ENCODE measurements at places on chromosomes 2 and 18. TPM values are rescaled to one million over a fixed set of nuclear protein-coding genes. Genes with fewer than 3 reads are reported as not detected.

FN1 gene
- 143 TPM for total RNA-seq

DNA sequence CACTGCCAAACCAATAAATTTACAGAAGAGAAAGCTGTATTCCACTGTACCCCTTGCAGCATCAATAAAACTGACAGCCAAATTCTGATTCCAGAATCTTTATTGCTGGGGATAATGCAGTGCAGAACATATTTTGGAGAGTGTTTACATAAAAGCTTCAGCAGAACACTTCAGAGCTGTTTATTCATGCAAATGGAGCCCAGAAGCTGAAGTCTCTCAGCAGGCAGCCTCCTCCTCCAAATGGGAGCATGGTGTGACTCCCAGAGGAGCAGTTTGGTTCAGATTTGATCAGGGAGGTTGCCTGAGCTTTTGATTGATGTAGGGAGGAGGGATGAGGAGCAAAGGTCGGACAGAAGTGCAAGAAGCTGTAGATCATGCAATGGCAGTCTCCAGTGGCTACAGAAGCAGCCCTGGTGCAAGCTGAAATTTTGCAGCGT, 22.4 kb downstream of the LHCGR start:
- H3K4me1 ChIP-seq, result no peaks in the 10 kb centered on the region
- H3K4me3 ChIP-seq, result no peak overlapping the region
- H3K36me3 ChIP-seq, result no peaks in the 10 kb centered on the region
- DNase-seq, result no peak
- H3K27me3 ChIP-seq, result no peaks in the 10 kb centered on the region

GRCh38 chr2:197161774-197162173, 148.8 kb downstream of the ANKRD44 start:
- H3K4me3 ChIP-seq, result no peak overlapping the region
- H3K4me1 ChIP-seq, result no peaks in the 10 kb centered on the region
- no peaks in the 10 kb centered on the region for H3K27me3 ChIP-seq

GRCh38 chr18:9914584-9915290, 921 bp downstream of the VAPA start:
- peaks cover 3% of the 10 kb centered on the region for H3K4me1 ChIP-seq
- H3K36me3 ChIP-seq, result no peaks in the 10 kb centered on the region
- H3K4me3 ChIP-seq, result peak overlapping the region; percentile 98
- no peaks in the 10 kb centered on the region for H3K27me3 ChIP-seq

ARHGEF4 gene
- total RNA-seq, result not detected

- no peak for DNase-seq
- peaks cover 13% of the 10 kb centered on the region for H3K4me1 ChIP-seq
- H3K27me3 ChIP-seq, result no peaks in the 10 kb centered on the region
Observed at GRCh38 chr2:9663008-9663879, 32.4 kb upstream of the YWHAQ start.

- no peak for DNase-seq
- H3K27ac ChIP-seq, result no peak overlapping the region
- no peaks in the 10 kb centered on the region for H3K4me1 ChIP-seq
- H3K36me3 ChIP-seq, result no peaks in the 10 kb centered on the region
- H3K4me3 ChIP-seq, result no peak overlapping the region
Observed at GRCh38 chr18:63261029-63261428, 58.5 kb downstream of the BCL2 start.

ARHGEF33 gene
- 0.05 TPM for total RNA-seq

EFHD1 gene
- 18.7 TPM for total RNA-seq

- no peak overlapping the region for H3K27ac ChIP-seq
- 0 out of 2 replicates have a peak, but pooled peaks cover 6% of the 10 kb centered on the region for H3K4me1 ChIP-seq
- H3K36me3 ChIP-seq, result no peaks in the 10 kb centered on the region
- DNase-seq, result no peak
Observed at GRCh38 chr2:138485019-138485418, 16.6 kb upstream of the SPOPL start.

MCM6 gene
- 102 TPM for total RNA-seq

ARHGAP25 gene
- 6.3 TPM for total RNA-seq

GRCh38 chr2:126809340-126809739, 89.3 kb upstream of the TEX51 start:
- no peaks in the 10 kb centered on the region for H3K4me1 ChIP-seq
- H3K27ac ChIP-seq, result no peak overlapping the region
- DNase-seq, result no peak
- no peaks in the 10 kb centered on the region for H3K27me3 ChIP-seq
- no peak overlapping the region for H3K4me3 ChIP-seq

WDR43 gene
- 155 TPM for total RNA-seq

CCDC74B gene
- total RNA-seq, result 2.2 TPM

PAIP2B gene
- 3.1 TPM for total RNA-seq

- H3K27ac ChIP-seq, result peak overlapping the region; percentile 75
- no peaks in the 10 kb centered on the region for H3K27me3 ChIP-seq
- peak overlapping the region; percentile 21 for H3K4me3 ChIP-seq
- peaks cover 53% of the 10 kb centered on the region for H3K4me1 ChIP-seq
- DNase-seq, result peak; percentile 67
- no peaks in the 10 kb centered on the region for H3K36me3 ChIP-seq
Observed at GRCh38 chr2:219511547-219512325, 2.5 kb upstream of the ASIC4 start.

DNA sequence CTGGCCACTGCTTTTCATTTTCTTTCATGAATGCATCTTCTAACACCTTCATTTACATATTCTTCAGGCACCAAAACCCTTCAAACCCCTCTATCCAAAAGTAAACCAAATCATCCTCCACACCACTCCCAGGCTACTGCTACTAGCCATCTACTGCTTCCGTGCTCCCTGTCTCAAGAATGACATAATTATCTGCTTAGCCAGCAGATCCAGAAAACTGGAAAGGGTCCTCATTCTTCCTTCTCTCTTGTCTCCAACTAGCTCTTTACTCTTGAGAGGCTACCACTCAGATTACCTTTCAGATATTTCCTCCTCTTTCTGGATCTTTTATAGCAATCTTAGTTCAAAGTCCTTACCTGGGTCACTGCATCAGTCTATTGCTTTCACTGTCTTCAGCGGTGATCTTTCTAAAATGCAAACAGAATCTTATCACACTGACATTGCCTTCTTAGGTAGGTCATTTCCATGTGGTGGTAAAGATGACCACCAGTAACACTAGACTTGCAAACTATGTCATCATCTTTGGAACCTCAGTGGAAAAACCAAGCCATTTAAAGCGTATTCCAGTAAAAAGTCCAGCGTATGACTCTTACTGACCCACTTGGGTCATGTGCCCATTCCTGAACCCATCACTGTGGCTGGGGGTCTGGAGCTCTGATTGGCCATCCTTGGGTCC, 15.8 kb upstream of the NEDD4L start:
- H3K27me3 ChIP-seq, result no peaks in the 10 kb centered on the region
- DNase-seq, result no peak
- no peak overlapping the region for H3K4me3 ChIP-seq
- H3K27ac ChIP-seq, result no peak overlapping the region

- peaks cover 4% of the 10 kb centered on the region for H3K4me1 ChIP-seq
- H3K36me3 ChIP-seq, result no peaks in the 10 kb centered on the region
- H3K27ac ChIP-seq, result no peak overlapping the region
Observed at GRCh38 chr2:143787674-143788073, 658.5 kb downstream of the ARHGAP15 start.

GRCh38 chr2:120294008-120294340, 41.3 kb downstream of the RALB start:
- no peak overlapping the region for H3K27ac ChIP-seq
- H3K4me1 ChIP-seq, result peaks cover 9% of the 10 kb centered on the region
- no peak overlapping the region for H3K4me3 ChIP-seq
- peaks cover 3% of the 10 kb centered on the region for H3K36me3 ChIP-seq
- DNase-seq, result no peak

GRCh38 chr2:155679647-155680046, 652.9 kb downstream of the NR4A2 start:
- H3K4me1 ChIP-seq, result 0 out of 2 replicates have a peak, but pooled peaks cover 3% of the 10 kb centered on the region
- no peaks in the 10 kb centered on the region for H3K27me3 ChIP-seq
- no peak for DNase-seq
- H3K4me3 ChIP-seq, result no peak overlapping the region
- no peak overlapping the region for H3K27ac ChIP-seq

DNA sequence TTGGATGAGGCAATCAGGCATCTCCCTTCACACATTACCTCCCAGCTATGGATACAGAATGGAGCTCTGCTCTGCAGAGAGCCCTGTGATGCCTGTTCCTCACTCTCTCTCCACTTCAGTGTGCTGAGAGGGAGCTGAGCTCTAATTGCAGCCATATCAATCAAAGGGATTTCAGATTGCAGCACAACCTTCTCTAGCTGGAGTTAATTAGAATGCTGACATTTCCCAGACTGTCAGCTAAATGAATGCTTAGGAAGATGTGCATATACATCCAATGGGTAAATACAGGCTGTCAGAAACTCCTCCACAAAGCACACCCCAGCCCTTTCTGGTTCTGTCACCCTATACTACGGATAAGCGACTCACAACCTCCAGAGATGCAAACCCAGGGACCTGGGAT, 402.6 kb downstream of the EIPR1 start:
- H3K27me3 ChIP-seq, result no peaks in the 10 kb centered on the region
- DNase-seq, result no peak
- H3K4me3 ChIP-seq, result no peak overlapping the region
- no peaks in the 10 kb centered on the region for H3K4me1 ChIP-seq
- H3K36me3 ChIP-seq, result no peaks in the 10 kb centered on the region

HOXD11 gene
- 3.7 TPM for total RNA-seq

SCG2 gene
- not detected for total RNA-seq

DNA sequence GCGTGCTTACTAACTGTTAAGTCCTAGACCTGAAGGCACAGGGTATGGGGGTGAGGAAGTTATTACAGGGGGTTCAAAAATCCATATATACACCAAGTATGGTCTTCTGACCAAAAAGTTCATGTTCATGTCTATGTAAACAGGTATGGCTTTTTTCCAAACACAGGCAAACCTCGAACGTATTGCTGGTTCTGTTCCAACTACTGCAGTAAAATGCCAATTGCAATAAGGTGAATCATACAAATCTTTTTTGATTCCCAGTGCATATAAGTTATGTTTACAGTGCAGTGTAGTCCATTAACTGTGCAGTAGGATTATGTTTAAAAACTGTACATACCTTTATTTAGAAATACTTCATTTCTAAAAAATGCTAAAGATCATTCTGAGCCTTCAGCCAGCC, 245.3 kb upstream of the LRRTM1 start:
- no peak overlapping the region for H3K4me3 ChIP-seq
- no peaks in the 10 kb centered on the region for H3K36me3 ChIP-seq
- H3K4me1 ChIP-seq, result no peaks in the 10 kb centered on the region
- H3K27me3 ChIP-seq, result peaks cover 7% of the 10 kb centered on the region
- H3K27ac ChIP-seq, result no peak overlapping the region

SPDYA gene
- total RNA-seq, result 0.83 TPM

- H3K27ac ChIP-seq, result no peak overlapping the region
- H3K27me3 ChIP-seq, result no peaks in the 10 kb centered on the region
- no peaks in the 10 kb centered on the region for H3K36me3 ChIP-seq
- no peak for DNase-seq
- no peak overlapping the region for H3K4me3 ChIP-seq
Observed at GRCh38 chr2:123002660-123003248, 1022.3 kb upstream of the CNTNAP5 start.

GRCh38 chr2:134454426-134454825, 200.6 kb downstream of the MGAT5 start:
- no peaks in the 10 kb centered on the region for H3K27me3 ChIP-seq
- no peaks in the 10 kb centered on the region for H3K4me1 ChIP-seq

DNA sequence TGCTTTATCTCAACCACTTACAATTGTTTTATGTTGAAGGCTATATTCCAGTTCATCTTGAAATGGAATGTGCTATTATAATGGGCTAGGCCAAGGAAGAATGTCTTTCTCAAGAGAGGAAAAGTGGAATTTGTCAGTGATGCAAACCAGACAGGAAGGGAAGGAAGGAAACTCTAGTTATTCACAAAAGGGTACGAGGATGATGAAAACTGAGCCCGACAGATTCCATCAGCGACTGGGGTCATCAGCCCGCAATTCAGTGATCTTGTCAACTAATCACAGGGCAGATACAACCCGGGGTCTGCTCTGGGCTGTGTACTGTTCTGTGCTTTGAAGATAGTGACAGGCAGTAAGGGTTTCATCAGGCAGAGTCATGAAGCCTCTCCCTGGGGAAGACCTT, 23.4 kb upstream of the LYPD6 start:
- no peaks in the 10 kb centered on the region for H3K4me1 ChIP-seq
- no peaks in the 10 kb centered on the region for H3K27me3 ChIP-seq
- H3K4me3 ChIP-seq, result no peak overlapping the region
- DNase-seq, result no peak

GRCh38 chr2:63027220-63027619, 23.4 kb upstream of the OTX1 start:
- H3K4me3 ChIP-seq, result no peak overlapping the region
- H3K27ac ChIP-seq, result no peak overlapping the region
- H3K4me1 ChIP-seq, result peaks cover 8% of the 10 kb centered on the region
- H3K36me3 ChIP-seq, result 0 out of 2 replicates have a peak, but pooled peaks cover 4% of the 10 kb centered on the region
- no peaks in the 10 kb centered on the region for H3K27me3 ChIP-seq

GRCh38 chr2:201572846-201573508, 70.3 kb downstream of the TMEM237 start:
- H3K27me3 ChIP-seq, result no peaks in the 10 kb centered on the region
- H3K36me3 ChIP-seq, result no peaks in the 10 kb centered on the region
- H3K4me3 ChIP-seq, result no peak overlapping the region
- no peak for DNase-seq

- no peak for DNase-seq
- H3K27ac ChIP-seq, result no peak overlapping the region
- peaks cover 22% of the 10 kb centered on the region for H3K4me1 ChIP-seq
- H3K4me3 ChIP-seq, result no peak overlapping the region
- no peaks in the 10 kb centered on the region for H3K36me3 ChIP-seq
Observed at GRCh38 chr2:128313091-128313836, 5.4 kb downstream of the HS6ST1 start.

DNA sequence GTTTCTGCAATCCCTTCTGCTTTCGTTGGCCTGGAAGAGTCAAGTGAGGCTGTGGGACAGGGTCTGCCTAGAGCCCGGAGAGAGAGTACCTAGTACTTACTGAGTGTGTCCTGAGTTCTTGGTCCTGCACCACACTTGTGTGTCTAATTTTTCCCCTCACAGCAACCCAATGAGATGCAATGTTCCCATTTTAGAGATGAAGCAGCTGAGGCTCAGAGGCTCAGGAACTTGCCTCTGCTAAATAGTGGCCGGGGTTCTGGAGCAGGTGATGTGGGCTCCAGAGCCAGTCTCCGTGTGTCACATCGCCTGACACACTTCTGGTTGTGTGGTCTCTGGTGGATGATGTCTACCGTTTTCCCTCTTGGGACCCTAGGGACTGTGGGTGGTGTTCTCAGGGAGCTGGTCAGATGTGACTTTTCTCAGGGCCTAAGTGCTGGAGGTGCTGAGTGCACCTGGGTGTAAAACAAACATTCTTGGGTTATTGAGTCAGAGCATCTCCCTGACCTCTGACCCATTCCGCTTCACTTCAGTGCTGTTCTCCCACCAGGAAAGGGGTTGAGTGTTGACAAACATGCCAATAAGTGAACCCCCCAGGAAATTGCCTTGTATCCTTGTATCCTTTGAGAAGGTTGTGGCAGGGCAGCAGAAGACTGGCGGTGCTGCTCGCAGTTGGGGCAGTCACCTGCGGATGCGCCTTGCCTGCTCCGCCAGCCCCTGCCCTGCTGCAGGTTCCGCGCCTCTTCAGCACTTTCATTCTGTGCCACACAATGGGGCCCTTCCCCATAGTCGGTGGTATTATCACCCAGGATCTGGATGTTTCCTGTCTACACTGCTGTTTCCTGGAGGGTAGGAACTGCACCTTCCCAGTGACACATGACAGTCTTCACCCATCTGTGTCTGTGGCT, 32.1 kb downstream of the HK2 start:
- no peak overlapping the region for H3K4me3 ChIP-seq
- peaks cover 7% of the 10 kb centered on the region for H3K36me3 ChIP-seq
- H3K27me3 ChIP-seq, result no peaks in the 10 kb centered on the region

- H3K27me3 ChIP-seq, result no peaks in the 10 kb centered on the region
- H3K36me3 ChIP-seq, result no peaks in the 10 kb centered on the region
- DNase-seq, result no peak
- H3K27ac ChIP-seq, result no peak overlapping the region
- H3K4me3 ChIP-seq, result no peak overlapping the region
Observed at GRCh38 chr18:65352186-65352585, 398.6 kb upstream of the CDH7 start.

GULP1 gene
- total RNA-seq, result 77.2 TPM

Data from SJCRH30 (cell line).